ENCODE measurements at places on chromosomes 7 and 10.

DNA sequence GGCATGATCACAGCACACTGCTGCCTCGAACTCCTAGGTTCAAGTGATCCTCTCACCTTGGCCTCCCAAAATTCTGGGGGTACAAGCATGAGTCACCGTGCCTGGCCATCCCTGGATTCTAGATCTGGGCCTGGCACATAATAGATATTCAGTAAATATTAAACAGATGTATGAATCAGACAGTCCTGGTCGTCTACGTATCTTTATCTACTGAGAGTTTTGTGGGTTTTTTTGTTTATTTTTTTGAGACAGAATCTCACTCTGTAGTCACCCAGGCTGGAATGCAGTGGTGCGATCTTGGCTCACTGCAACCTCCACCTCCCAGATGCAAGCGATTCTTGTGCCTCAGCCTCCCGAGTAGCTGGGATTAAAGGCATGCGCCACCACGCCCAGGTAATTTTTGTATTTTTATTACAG lies 24.3 kb upstream of the ITGB1 start:
- DNase-seq, result no peak

- no peak for DNase-seq
Measured at GRCh38 chr7:115940460-115941060, 90.0 kb downstream of the TFEC start.

GRCh38 chr7:1906988-1907745 lies 237.1 kb downstream of the ELFN1 start:
- DNase-seq, result no peak

GRCh38 chr10:27815261-27815660 lies 69.6 kb upstream of the MKX start:
- no peak for DNase-seq

Measured in SW 1271 (cell line).